ENCODE measurements at places on chromosomes 3 and 15.

DNA sequence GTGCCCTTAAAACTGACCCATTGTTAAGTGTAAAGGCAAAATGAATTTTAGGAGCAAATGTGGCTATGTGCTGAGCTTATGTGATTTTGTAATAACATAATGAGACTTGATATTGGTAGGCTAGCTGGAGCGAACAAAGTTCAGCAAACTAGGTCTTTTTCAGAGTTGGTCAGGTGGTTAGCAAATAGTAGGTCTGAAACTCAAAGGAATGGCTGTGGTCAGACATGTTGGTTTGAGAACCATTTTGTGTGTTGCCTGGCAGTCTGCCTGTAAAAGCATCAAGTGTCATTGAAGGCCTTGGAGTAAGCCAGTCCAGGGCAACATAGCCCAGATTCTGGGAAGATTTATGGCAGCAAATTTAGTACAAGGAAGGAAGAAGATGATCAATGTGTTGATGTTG is 16.4 kb downstream of the FBXO22 start:
- peaks cover 13% of the 10 kb centered on the region for H3K36me3 ChIP-seq
- no peak for DNase-seq
- H3K27me3 ChIP-seq = no peaks in the 10 kb centered on the region
- no peak overlapping the region for H3K27ac ChIP-seq
- no peak overlapping the region for H3K4me3 ChIP-seq

- no peaks in the 10 kb centered on the region for H3K36me3 ChIP-seq
- no peaks in the 10 kb centered on the region for H3K4me1 ChIP-seq
- H3K4me3 ChIP-seq = no peak overlapping the region
- DNase-seq = peak; percentile 80
- no peaks in the 10 kb centered on the region for H3K27me3 ChIP-seq
Observed at GRCh38 chr3:50971487-50971924, 296.8 kb downstream of the DOCK3 start.

DNA sequence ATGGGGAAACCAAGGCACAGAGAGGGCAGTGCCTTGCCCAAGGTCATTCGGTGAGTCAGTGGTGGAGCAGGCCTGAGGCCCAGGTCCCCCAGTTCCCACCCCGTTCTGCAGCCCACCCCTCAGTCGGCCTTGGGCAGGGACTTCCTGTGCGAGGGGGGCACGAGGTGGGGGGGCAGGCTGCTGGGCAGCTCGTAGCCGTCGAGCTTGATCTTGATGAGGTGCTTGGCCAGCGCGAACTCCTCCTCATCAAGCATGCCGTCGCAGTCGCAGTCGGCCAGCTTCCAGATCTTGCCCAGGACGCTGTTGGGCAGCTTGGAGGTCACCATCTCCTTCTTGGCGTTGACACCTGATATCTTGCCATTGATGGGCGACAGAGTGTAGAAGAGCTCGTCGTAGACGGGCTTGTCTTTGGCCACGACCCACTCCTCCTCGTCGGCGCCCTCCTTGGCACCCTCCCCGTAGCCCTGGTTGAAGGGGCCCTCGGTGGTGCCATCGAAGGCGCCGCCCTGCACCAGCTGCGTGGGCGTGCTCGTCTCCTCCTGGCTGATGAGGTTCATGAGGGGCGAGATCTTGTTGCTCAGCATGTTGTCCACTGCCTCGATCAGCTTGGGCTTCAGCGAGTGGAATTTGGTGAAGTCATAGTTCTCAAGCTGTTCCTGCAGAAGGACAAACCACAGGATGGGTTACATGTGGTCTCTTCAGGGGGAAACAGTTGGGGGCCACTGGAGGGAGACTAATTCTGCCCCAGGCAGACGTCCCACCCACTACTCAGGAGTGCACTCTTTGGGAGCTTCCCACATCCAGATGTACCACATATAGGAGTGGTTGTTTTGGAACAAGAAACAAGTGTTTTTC is 6.9 kb upstream of the SPTBN5 start:
- no peak for DNase-seq
- peaks cover 25% of the 10 kb centered on the region for H3K36me3 ChIP-seq
- no peak overlapping the region for H3K27ac ChIP-seq

DNA sequence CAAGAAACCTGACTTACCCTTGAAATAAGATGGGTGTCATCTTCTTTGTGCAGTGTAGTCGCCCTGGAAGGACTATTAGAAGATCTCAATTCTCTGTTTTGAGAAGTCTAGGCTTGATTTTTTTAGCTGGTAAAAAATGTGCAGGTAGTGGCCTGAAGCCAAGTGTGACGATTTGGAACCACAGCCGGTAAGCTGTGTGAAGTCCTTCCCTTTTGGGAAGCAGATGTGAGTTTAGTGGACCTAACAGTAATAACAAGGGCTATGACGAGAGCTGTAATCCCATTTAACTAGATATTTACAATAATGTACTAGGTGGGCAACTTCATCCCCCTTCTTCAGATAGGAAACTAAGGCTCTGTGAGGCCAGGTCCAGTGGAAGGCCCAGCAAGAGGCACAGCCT is 81.7 kb upstream of the MYZAP start:
- H3K4me1 ChIP-seq = peaks cover 26% of the 10 kb centered on the region
- no peaks in the 10 kb centered on the region for H3K27me3 ChIP-seq
- H3K36me3 ChIP-seq = no peaks in the 10 kb centered on the region
- no peak overlapping the region for H3K4me3 ChIP-seq
- DNase-seq = no peak

DNA sequence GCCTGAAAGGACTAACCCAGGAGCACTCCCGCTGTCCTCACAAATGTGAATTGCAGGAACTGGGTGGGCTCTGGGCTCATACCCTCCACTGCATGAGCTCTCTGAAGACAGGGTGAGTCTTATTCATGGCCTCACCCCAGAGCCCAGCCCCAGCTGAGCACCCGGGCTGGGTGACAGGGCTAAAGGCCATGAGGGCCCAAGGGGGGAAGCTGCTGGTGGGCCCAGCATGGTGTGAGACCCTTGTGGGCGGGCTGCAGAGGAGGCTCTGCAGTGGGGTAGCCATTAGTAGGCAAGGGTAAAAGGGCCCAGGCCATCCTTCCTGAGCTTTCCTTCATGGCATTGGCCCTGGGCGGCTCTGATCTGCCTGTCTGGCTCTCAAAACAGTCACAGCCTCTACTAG is 30.3 kb downstream of the SRPRB start:
- no peak overlapping the region for H3K27ac ChIP-seq
- no peaks in the 10 kb centered on the region for H3K36me3 ChIP-seq
- no peaks in the 10 kb centered on the region for H3K27me3 ChIP-seq
- no peaks in the 10 kb centered on the region for H3K4me1 ChIP-seq
- no peak for DNase-seq

- H3K4me1 ChIP-seq = no peaks in the 10 kb centered on the region
- no peak overlapping the region for H3K4me3 ChIP-seq
- 0 out of 2 replicates have a peak, but pooled peaks cover 3% of the 10 kb centered on the region for H3K27me3 ChIP-seq
- no peak for DNase-seq
- H3K36me3 ChIP-seq = no peaks in the 10 kb centered on the region
Observed at GRCh38 chr15:89035658-89036057, 52.6 kb upstream of the ABHD2 start.

GRCh38 chr3:133934073-133934970 is 38.6 kb upstream of the RAB6B start:
- no peaks in the 10 kb centered on the region for H3K4me1 ChIP-seq
- DNase-seq = no peak
- no peaks in the 10 kb centered on the region for H3K36me3 ChIP-seq
- H3K27me3 ChIP-seq = no peaks in the 10 kb centered on the region
- H3K27ac ChIP-seq = no peak overlapping the region

DNA sequence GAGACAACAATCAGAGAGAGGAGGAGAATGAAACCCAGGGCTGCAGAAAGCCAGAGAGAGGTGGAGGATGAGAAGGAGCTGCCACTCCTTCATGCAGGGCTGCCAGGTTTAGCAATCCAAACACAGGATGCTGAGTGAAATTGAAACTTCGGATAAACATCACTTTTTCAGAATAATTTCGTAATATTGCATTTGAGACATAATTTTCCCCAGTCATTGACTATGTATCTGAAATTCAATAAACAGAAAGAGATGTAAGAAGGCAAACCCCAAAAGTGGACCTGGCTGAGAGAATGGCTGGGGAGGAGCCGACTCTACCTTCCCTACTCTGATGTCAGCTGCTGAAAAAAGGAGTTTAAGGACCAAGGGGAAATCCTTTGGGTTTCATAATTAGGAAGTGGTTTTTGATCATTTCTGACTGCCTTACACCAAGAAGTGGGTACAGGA is 33.8 kb downstream of the SLC9A9 start:
- no peak for DNase-seq
- no peaks in the 10 kb centered on the region for H3K27me3 ChIP-seq
- H3K27ac ChIP-seq = no peak overlapping the region
- H3K4me3 ChIP-seq = no peak overlapping the region
- no peaks in the 10 kb centered on the region for H3K36me3 ChIP-seq

GRCh38 chr3:194083637-194084224 is 52.2 kb upstream of the HES1 start:
- H3K4me3 ChIP-seq = no peak overlapping the region
- DNase-seq = no peak
- H3K27ac ChIP-seq = no peak overlapping the region
- H3K27me3 ChIP-seq = no peaks in the 10 kb centered on the region
- no peaks in the 10 kb centered on the region for H3K36me3 ChIP-seq

DNA sequence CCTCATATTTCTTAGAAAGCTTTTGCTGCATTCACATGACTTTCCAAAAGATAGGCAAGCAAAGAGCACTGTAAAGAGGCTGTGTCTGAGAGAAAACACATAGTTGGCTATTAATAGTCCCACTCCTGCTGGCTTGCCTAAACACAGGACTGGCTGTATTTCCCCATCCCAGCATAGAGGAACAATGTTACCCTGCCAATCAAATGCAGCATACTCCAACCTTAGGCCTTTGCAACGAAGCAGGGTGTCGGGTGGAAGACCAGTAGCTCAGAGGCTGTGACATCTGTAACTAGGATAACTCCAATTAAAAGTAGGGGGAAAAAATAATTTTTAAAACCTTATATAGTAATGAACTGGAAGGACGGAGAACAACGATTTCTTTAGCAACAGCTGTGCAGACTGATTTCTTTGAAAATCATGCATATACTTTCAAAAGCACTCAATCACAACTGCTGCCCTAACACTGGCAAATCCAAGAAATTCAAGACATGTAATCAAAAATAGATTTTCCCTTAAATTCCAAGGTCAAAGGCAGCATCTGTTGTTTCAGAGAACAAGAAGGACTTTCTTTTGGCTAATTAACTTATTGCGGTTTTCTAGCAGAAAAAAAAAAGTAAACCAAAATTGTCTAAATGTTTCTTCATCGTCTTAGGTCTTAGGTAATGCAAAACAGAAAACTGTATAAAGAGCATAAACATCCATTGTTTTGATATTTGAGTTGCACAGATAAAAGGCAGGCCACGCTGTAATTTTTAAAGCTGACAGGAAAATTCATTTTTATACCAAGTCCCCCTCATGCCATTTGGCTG is 139.3 kb downstream of the TNIK start:
- DNase-seq = no peak
- H3K36me3 ChIP-seq = no peaks in the 10 kb centered on the region
- H3K27me3 ChIP-seq = no peaks in the 10 kb centered on the region
- H3K27ac ChIP-seq = no peak overlapping the region
- H3K4me3 ChIP-seq = no peak overlapping the region
- H3K4me1 ChIP-seq = no peaks in the 10 kb centered on the region

- peak overlapping the region; percentile 91 for H3K27ac ChIP-seq
- no peaks in the 10 kb centered on the region for H3K36me3 ChIP-seq
- H3K4me3 ChIP-seq = no peak overlapping the region
- no peaks in the 10 kb centered on the region for H3K27me3 ChIP-seq
- H3K4me1 ChIP-seq = peaks cover 54% of the 10 kb centered on the region
Observed at GRCh38 chr3:69864766-69865165, 125.5 kb downstream of the MITF start.

- no peaks in the 10 kb centered on the region for H3K4me1 ChIP-seq
- H3K27ac ChIP-seq = no peak overlapping the region
- DNase-seq = no peak
- no peaks in the 10 kb centered on the region for H3K36me3 ChIP-seq
- H3K27me3 ChIP-seq = no peaks in the 10 kb centered on the region
Observed at GRCh38 chr3:20375302-20375701, 189.3 kb upstream of the SGO1 start.

DNA sequence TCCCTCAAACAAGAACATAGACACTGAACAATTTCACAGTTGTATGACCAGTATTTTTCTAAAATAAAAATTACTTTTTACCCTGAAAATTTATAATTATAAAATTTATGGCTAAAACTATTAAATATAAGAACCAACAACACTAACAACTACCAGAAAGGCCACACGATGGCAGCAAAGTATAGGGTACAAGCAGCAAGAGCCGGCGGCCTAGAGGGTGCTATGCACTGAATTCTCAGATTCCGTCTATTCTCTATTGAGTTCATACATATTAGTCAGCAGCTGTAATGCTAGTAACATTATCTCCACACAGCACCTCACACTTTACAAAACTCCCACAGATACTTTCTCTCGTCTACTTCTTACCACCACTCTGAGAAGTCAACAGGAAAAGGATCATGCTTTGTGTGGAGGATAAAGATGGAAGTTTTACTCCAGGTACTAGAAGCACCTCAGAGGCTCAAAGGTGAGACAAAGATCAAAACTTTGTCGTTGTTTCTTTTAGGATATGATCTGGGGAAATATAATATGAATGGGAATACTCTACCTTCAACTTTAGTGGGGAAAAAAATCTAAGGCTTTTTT is 160.5 kb downstream of the FGF12 start:
- DNase-seq = peak; percentile 85

DNA sequence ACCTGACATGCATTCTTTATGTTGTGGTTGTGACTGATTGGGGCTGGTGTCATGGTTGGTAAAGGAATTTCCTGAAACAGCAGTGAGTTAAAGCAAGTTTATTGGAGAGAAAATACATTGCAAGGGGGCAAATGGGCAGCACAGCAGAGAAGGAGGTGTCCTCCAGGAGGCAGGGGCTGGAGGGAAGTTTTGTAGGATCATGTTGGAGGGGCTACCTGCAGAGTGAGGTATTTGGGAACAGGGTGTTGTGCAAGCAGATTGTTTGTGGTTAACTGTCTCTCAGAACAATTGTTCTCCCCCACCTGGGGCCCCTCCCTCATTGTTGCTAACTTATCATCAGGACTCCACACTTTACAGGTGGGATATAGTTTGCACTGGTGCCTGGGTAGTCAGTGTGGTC is 196.0 kb downstream of the NSUN3 start:
- no peak overlapping the region for H3K4me3 ChIP-seq
- no peaks in the 10 kb centered on the region for H3K36me3 ChIP-seq
- no peaks in the 10 kb centered on the region for H3K4me1 ChIP-seq
- H3K27me3 ChIP-seq = peaks cover 7% of the 10 kb centered on the region
- no peak overlapping the region for H3K27ac ChIP-seq
- no peak for DNase-seq

DNA sequence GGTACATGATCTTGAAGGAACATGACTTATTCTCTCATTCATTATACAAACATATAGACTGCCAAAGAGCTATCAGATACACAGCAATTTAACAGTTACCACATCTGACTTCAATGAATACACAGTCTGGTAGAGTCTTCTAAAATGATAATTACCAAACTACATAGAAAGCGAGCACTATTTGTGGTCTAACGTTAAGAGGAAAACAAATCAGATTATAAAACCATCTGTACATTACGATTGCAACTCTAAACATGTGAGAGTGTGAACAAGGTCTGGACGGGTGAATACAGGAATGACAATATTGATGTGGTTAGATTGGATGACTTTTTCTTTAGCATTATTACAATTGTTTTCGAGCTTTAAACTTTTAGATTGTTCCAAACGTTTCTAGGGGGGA is 16.3 kb downstream of the CX3CR1 start:
- no peak overlapping the region for H3K27ac ChIP-seq
- no peaks in the 10 kb centered on the region for H3K36me3 ChIP-seq
- H3K4me1 ChIP-seq = peaks cover 13% of the 10 kb centered on the region
- DNase-seq = no peak
